A549 (cell line): ENCODE measurements at places on chromosomes 4 and X.

GRCh38 chrX:44344687-44345086, 1.2 kb upstream of the EFHC2 start:
- no peak for DNase-seq

GRCh38 chr4:185017964-185018772, at the start of gene HELT:
TSS of gene HELT (plus strand) at chr4:185018490. CDS start at chr4:185018929, 439 bp downstream.
- no peak for DNase-seq

DNA sequence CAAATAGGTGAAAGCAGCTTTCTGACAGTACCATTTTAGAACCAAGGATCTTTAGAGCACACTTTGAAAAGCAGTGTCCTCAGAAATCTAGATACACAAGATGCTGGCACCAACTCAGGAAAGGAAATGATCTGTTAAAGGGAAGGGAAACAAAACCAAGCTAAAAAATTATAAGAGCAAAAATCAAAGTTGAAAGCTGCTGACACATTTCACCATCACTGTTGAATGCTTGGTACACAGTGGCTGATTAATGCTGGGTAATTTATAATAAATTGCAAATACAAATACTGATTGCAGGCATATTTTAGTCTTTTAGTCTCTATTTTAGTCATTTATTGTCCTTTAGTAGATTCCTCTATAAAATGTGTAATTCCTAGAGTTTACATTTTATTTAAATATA, 1540.1 kb upstream of the PCDH10 start:
- DNase-seq: no peak

GRCh38 chr4:150510176-150510865, 71.6 kb upstream of the MAB21L2 start:
- DNase-seq: peak; percentile 48

- DNase-seq: no peak
Observed at GRCh38 chr4:70623323-70623722, 5.2 kb upstream of the ENAM start.

DNA sequence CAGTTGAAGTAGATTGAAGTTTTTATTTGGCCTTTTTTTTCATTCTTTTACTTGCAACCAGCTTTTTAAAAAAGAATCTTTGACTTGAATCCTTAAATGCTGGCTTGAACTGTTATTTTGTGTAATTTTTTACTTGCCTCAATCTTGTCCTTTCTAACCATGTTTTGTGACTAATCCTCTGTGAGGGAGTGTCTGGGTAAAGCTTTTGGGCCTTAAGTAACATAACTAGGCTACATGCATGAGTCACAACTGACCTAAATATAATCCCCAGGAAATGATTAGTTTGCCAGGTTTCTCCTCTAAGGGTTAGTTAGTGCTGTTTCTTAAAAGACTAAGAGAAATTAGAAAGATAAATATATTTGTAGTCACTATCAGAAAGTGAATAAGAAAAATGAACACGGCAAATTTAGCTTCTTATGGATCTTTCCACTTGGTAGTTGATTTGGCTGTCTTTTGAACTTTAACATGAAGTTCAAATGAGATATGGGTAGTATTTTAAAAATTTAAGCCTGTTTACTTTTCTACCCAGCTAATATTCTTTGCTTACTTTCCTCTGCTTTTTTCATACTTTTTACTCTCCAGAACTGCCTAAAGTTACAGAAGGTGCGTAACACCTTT, 13.0 kb downstream of the EXOC1 start:
- DNase-seq: no peak

- DNase-seq: no peak
Observed at GRCh38 chr4:8368998-8369397, 71.5 kb downstream of the ACOX3 start.

- no peak for DNase-seq
Observed at GRCh38 chrX:38868321-38868720, 67.1 kb downstream of the MID1IP1 start.
